Activated CD4-positive, alpha-beta T cell treated with anti-CD3 and anti-CD28 coated beads, Interleukin-2, amount 10 ng/mL, durations not matched to agents 7 days and 5 days (primary cell): ENCODE measurements at places on chromosomes 2 and 18. TPM values are rescaled to one million over a fixed set of nuclear protein-coding genes. Genes with fewer than 3 reads are reported as not detected.

SNTG2 gene
- total RNA-seq, result not detected

VPS4B gene
- total RNA-seq, result 84.7 TPM

ERICH2 gene
- total RNA-seq, result not detected

XIRP2 gene
- total RNA-seq, result not detected

PAIP2B gene
- total RNA-seq, result 1.9 TPM

DSG2 gene
- 1.3 TPM for total RNA-seq

DNA sequence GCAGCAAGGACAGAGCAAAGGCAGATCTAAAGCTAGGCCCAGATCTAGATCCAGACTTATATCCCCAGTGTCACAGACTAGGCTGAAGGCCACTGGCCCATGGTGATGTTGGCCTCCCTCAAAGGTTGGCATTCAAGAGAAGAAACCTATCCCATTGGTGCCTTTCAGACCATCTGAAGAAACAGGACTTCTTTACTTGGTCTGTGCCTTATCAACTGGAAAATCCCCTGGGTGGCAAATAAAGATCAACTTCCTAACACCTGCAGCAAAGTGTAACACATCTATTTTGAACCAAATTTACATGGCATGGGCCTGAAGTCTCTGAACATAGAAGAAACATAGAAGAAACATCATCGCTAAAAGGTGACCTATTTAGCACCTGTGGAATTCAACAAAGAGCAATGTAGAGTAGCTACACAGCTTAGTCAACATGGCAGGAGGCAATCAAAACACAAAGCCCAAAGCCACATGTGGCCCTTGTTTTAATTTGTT is 35.8 kb downstream of the METTL4 start:
- DNase-seq, result no peak
- no peaks in the 10 kb centered on the region for H3K4me1 ChIP-seq
- no peak overlapping the region for H3K27ac ChIP-seq

- H3K36me3 ChIP-seq, result peaks cover 3% of the 10 kb centered on the region
- no peak overlapping the region for H3K27ac ChIP-seq
- peaks cover 36% of the 10 kb centered on the region for H3K4me1 ChIP-seq
- DNase-seq, result no peak
- H3K4me3 ChIP-seq, result no peak overlapping the region
Measured at GRCh38 chr2:126771094-126771493, 115.1 kb downstream of the GYPC start.

DNA sequence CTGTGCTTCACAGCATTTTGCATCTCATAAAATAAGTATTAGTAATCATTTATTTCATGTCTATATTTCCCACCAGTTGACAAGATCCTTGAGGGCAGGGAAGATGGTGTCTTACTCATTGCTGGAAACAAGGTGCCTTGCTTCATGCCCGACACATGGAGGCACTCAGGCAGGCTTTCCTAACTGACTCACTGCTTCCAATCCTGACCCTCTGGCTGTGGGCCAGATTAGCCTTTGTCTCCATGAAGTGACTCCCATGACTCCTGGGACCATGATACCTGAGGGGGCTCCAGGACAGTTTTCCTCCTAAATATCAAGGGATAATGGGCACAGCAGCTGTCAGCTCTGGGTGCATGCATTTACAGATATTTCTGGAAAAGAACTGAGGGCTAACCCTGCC is 275.1 kb downstream of the AGPS start:
- peaks cover 2% of the 10 kb centered on the region for H3K27me3 ChIP-seq
- DNase-seq, result no peak
- no peak overlapping the region for H3K27ac ChIP-seq
- no peaks in the 10 kb centered on the region for H3K36me3 ChIP-seq
- H3K4me3 ChIP-seq, result no peak overlapping the region
- peaks cover 19% of the 10 kb centered on the region for H3K4me1 ChIP-seq

DNA sequence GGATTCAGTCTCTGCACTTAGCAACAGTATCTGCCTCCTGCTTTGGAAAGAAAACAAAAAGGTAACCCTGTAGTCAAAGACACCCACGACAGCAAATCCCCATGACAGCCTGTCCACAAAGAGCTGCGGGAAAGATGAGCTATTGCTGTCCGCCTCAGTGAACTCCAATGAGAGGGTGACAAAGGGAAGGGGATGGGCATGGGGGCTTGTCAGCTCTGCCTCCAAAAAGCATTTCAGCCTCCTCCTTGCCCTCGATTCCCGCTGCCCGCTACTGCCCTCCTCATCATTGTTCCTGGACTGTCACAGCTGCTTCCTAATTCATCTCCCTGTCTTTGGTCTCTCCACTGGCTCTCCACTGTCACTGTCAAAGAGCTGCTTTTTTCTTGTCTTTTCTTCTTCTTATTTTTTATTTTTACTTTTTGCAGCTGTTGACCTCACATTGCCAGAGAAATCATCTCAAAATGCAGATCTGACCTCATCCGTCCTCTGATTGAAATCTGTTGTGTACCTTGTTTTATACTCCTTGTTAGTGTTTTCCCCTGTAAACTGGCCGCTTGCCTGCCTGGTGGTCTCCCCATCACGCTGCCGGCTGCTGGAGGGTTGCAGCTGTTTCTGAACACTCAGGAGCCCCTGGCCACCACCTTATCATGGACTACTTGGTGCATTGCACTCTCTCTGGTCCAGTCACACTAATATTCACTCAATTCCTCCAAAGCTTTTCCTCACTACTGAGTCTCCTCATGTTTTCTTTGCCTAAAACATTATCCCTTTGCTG is 7.9 kb upstream of the E2F6 start:
- DNase-seq, result no peak
- H3K27ac ChIP-seq, result no peak overlapping the region
- H3K4me3 ChIP-seq, result no peak overlapping the region
- H3K27me3 ChIP-seq, result peaks cover 2% of the 10 kb centered on the region
- H3K36me3 ChIP-seq, result no peaks in the 10 kb centered on the region

GRCh38 chr2:86283411-86284030 is 53.9 kb downstream of the REEP1 start:
- H3K4me1 ChIP-seq, result no peaks in the 10 kb centered on the region
- no peaks in the 10 kb centered on the region for H3K36me3 ChIP-seq
- peaks cover 10% of the 10 kb centered on the region for H3K27me3 ChIP-seq
- H3K4me3 ChIP-seq, result no peak overlapping the region
- H3K27ac ChIP-seq, result no peak overlapping the region

DNA sequence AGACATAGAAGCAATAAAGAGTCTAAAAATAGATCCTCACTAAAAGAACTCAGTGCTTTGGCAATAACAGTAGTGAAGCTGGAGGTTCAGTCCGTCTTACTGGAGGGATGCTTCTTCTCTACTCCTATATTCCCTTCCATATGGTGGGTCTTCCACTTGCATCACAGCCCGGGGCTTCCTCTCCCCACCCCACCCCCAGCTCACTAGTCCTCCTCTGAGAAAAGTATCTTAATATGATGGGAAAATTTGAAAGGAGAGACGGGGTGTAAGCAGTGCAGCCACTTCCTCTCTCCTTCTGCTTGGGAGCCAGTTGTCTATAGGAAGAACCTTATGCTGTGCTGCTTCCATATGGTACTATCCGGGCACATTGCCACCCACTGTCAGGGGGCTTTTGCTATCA is 57.2 kb upstream of the SPOPL start:
- DNase-seq, result no peak
- no peaks in the 10 kb centered on the region for H3K36me3 ChIP-seq
- no peaks in the 10 kb centered on the region for H3K27me3 ChIP-seq
- no peak overlapping the region for H3K27ac ChIP-seq
- no peaks in the 10 kb centered on the region for H3K4me1 ChIP-seq

DNA sequence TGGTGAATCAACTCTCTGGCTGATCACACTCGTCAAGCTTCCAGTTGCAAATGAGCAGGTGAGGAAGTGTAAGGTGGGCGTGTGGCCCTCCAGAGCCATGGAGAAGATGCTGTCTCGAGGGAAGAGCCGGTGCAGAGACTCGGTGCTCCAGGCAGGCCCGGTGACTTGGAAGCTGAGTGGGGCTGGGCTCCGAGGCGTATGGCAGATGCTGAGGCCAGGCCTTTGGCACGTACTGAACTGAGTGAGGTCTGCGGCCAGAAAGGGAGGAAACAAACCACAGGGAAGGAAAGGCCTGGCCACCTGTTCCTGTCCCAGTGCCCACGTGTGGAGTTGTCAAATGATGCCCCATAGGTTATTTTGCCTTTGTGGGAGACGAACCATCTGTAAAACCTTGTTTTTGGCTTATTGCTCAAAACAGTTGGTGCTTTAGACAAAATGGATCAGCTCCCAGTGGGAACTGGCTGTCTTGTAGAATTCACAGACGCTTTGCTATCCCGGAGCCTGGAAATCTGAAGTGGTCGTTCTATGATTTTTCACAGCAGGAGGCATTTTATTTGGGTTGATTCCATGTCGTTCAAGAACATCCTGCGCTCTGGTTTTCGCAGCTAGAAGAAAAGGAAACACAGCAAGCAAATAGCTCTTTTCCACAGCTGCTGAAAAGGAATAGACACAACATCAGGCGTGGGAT is 117.5 kb upstream of the TMEM18 start:
- H3K27ac ChIP-seq, result no peak overlapping the region
- DNase-seq, result no peak
- H3K36me3 ChIP-seq, result no peaks in the 10 kb centered on the region
- no peaks in the 10 kb centered on the region for H3K4me1 ChIP-seq

DNA sequence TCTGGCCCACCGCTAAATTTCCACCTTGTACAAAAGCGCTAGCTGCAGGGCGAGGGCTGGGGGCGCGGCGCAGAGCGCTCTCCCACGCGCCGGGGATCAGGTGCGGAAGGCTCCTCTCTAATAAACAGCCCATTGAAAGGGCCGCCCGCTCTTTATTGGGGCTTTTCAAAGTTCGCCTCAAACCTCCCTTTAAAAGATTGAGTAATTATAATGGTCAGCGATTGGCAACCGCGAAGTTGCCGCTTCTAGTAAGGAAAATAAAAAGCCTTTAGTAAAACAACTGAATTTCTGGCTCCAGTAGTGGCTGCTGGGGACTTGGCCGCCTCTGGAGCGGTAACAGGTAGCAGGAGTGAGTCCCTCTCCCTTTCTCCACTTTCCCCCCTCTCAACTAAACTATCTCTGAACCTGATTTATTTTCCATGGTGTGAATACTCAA is 755 bp downstream of the NEUROD1 start:
- H3K36me3 ChIP-seq, result peaks cover 11% of the 10 kb centered on the region
- peak overlapping the region; percentile 58 for H3K4me3 ChIP-seq
- no peak for DNase-seq
- peaks cover 79% of the 10 kb centered on the region for H3K27me3 ChIP-seq
- H3K4me1 ChIP-seq, result peaks cover 43% of the 10 kb centered on the region
